ENCODE measurements at places on chromosomes 1 and 21.
A peak's percentile ranks its signal among the peaks of the same experiment; 100 is the strongest.

DNA sequence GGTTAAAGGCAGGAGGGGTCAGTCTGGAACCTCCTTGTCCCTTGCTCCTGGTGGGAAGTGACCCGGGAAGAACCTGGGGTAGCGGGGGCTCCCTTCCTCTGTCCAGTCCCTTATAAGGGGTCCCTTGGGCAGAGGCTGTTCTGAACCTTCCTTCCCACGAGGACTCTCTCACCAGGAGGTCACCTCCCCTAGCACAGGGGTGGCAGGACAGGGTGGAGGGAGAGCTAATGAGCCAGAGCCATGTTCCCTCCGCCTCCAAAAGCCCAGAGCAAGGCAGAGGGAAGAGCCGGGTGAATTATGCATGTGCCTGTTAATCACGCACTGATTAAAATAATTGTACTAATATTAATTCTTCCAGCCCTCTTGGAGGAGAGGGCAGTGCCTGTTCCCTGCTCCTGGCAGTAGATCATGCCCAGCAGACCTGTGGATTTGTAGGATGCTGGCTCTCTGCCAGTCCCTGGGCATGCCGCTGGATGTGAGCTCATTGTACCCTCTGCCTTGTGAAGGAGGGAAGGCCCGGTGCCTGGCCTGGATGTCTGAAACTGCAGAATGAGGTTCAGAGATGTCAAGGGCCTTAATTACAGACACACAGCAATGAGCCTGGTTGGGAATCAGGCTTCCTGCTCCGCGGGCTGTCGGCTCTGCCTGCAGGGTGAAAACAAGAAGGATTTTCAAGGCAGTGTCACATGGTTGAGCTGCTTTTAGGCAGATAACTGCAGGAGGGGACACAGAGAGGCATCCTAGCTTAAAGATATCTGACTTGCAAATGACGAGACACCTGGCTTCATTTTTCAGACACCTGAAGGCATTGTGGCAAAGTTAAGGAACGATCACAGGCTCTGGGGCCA, 68.2 kb downstream of the IGSF21 start:
- no peak for DNase-seq

DNA sequence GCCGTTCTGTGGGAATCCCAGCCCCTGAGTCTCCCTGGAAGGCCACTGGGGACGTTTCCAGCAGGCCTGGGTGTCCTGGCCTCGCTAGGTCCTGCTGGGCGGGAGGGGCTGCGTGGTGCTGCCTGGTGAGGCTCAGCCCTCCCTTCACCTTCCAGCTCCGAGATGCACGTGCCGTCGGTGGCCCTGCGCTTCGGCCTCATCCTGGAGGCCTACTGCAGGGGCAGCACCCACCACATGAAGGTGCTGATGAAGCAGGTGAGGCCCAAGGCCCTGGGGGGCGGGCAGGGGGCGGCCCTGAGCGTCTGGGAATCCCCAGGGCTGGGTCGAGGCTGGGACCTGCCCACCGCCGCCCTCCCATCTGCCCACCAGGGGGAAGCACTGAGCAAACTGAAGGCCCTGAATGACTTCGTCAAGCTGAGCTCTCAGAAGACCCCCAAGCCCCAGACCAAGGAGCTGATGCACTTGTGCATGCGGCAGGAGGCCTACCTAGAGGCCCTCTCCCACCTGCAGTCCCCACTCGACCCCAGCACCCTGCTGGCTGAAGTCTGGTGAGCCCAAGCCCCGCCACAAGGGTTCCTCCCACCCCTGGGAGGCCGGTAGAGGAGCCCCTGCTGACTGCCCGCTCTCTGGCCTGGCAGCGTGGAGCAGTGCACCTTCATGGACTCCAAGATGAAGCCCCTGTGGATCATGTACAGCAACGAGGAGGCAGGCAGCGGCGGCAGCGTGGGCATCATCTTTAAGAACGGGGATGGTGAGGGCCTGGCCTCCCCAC, 70.3 kb downstream of the PIK3CD start:
- DNase-seq = peak; percentile 70

DNA sequence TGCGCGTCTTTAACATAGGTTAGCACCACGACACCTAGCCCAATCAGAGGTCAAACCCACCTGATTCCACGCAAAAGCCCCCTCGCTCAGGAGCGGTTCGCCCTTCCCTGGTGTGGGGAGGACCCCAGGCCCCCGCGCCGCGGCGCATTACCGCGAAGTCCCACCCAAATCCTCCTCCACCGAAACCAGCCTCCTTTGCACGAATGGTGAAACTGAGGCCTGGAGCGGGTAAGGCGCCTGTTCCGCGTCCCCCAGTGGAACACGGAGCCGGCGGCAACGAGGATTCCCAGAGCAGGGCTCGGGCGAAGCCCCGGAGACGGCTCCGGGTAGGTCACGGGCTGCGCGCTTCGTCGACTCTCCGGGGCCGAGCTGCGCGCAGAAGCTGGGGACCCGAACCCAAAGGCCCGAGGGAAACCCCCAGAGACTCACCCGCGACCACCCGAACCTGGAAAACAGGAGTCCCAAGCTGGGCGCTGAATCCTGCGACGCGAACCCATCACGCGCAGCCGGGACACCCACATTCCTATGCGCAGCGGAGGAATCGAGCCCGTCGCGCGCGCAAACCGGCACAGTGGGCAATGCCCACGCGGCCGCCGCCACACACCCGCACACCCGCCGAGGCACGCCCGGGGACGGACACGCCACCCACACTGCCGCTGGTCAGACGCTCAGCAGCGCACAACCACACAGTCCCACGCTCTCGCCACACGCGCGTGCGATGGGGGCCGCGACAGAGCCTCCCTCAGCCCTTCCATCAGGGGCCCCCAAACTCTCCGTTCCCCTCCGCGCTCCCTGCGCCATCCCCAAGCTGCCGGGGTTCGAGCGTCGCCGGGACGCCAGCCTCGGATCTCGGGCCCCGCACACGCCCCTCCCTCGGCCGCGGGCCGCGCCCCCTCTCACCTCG, 507 bp downstream of the GLIS1 start:
- DNase-seq = no peak

DNA sequence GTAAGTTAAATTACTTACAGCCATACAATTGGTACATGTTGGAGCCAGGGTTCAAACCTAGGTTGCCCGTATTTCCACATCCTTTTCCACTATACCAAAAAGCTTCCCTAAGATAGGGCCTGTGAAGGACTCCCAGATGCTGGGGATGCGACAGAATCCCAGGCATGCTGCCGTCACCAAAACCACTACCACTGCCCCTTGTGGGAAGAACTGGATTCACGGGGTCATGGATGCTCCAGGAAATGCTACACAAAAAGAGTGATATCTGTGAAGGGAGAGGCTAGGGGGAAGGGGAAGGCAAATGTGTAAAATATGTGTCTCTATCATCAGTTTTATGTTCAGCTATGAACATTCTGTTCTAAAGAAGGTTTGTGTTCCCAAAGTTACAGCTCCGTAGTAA, 133.9 kb upstream of the IVNS1ABP start:
- no peak for DNase-seq

- DNase-seq = no peak
These were observed 19.6 kb downstream of the OLIG1 start for GRCh38 chr21:33089395-33090119.

DNA sequence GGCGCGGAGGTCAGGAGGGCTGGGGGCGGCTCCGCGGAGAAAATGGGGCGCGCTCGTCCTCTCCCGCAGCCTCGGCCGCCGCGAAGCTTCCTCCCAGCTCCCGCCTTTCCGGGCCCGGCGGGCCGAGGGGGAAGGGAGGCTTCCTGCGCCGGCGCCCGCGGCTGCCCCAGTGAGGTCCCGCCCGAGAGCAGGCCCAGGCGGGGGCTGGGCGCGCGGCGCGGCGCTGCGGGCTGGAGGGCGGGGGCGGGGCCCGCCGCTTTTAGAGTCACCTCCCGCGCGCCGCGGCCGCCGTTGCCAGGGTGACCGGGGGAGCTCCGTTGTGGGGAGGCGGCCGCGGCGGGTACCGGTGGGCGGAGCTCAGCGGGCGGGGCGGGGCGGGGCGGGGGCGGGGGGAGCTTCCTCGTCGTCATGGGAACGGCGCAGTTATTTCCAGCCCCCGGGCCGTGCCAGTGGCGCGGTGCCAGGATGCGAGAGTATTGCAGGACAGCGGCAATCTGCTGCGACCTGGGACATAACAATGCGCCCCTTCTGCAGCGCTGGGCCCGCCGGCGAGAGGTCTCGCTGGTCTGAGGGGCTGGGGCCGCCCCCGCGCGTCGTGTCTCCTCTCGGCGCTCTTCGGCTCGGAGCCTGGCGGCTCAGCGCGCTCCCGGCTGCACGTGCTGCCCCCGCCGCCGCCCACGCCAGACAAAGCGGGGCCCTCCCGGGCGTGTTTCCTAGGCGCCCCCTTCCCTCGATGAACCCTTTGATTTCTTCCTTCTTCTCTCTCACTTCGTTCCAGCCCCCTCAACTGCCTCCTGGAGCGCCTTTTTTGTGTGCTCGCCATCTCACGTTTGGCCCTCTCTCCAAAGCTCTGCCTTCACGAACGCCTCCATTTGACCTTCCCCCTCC, 16.9 kb downstream of the IER5 start:
- DNase-seq = peak; percentile 89

DNA sequence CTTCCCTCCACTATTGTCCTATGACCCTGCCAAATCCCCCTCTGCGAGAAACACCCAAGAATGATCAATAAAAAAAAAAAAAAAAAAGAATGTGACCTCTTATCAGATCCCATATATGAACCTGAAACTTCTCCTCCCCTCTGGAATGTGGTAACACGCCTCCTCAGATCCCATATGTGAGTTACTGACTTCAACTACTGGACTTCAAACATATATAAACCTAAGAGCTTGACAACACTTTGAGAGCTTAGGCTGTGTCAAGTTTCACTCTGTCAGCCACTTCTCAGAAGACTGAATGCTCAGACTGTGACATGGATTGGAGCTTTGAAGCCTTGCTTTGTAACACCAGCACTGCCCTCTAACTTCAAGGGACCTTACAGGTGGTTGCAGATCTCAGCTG, 148.4 kb downstream of the COP1 start:
- DNase-seq = no peak

- peak; percentile 2 for DNase-seq
These were observed 21.0 kb upstream of the CXADR start for GRCh38 chr21:17491716-17492414.

- no peak for DNase-seq
These were observed 2.1 kb downstream of the ADGRL2 start for GRCh38 chr1:81802707-81803430.

DNA sequence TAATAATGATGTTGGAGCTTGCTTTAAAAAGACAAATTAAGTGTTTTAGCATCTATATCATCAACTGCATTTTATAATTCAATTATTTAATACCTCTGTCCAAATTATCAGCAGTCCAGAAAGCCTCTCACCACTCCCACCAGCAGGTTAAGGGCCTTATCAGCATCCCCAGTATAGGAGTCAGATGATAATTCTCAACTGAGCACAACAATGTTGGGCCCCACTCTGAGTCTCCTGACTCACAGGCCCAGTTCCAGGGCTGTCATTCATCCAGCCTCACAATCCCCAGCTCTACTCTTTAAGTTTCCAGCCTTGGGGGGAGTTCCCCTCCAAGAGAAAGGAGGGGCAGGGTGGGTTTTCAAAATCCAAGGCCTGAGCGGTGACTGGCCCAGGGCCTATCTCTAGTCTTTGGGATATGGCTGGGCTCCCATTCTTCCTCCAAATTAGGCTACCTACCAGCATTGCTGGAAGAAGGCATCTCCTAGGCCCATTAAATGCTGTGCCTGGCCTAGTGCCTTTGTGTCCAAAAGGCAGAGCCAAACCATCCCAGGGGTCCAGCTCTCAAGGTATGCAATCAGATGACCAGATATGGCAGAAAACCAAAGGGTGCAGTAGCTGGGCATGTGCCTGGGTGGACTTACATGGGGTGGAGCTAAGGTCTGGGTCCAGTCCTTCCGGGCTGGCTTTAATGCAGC, 134.1 kb downstream of the GLUL start:
- no peak for DNase-seq

DNA sequence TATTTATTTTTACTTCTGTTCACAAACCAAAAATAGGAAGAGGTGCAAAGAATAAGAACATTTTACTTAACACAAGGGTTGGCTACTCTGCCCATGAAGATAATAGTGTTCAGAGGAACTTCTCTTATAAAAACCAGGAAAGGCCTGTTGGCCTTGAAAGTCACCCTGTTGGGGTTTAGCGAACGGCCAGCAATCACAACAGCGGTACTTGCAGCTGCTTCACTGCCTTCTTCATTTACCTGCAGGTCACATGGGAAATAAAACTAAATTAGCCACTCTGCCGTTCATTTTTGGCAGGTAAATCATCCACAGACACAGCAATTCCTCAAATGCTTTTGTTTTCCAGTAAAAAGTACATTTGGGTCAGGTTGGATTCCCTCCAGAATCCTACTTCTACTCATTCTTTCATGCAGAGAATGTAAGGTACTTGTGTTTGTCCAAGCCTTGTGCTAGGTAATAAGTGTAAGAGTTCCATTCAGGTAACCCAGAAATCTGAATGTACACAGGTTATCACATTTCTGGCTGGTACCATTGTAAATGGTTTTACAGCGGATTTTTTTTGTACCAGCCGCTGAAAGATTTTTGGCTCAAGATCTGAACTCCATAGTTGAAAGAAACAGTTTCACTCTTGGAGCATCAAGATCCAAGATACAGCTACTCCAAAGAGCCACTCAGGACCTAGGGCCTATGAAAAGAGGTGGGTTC, 13.1 kb downstream of the SERPINC1 start:
- no peak for DNase-seq

DNA sequence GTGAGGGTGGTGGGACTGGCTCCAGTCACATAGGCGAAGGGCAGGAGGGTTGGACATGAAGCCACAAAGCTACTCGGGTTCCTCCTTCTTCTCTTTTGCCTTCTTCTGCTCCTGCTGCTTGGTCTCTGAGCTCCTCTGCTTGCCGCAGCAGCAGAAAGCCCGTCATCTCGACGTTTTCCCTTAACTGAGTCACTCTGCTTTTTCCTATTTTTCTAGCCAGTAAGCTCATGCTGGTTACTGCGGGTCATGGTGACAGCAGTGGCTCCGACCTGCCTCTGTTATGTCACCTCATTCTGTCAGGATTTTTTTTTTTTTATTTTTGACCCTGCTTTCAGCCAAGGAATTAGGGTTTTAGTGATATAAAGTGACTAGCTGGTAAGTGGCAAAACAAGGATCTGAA, 2.6 kb upstream of the FMOD start:
- DNase-seq = no peak

GRCh38 chr1:105137543-105138457, 1388.1 kb downstream of the AMY1C start:
- DNase-seq = no peak

DNA sequence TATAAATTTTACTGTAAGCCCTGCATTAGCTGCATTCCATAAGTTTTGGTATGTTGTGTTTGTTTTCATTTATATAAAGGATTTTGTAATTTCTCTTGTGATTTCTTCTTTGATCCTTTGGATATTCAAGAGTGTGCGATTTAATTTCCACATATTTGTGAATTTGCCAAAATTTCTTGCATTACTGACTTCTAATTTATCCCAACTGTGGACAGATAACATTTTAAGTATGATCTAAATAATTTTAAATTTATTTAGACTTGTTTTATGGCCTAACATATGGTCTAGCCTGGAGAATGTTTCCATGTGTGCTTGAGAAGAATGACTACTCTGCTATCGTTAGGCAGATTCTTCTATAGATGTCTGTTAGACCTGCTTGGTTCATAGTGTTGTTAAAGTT, 23.2 kb downstream of the RPE65 start:
- DNase-seq = no peak

GRCh38 chr1:245207056-245207638, 52.4 kb downstream of the KIF26B start:
- no peak for DNase-seq
